Hematopoietic multipotent progenitor cell (in vitro differentiated cells): ENCODE measurements at places on chromosomes 6 and 20. TPM values are rescaled to one million over a fixed set of nuclear protein-coding genes. Genes with fewer than 3 reads are reported as not detected.

GRCh38 chr20:36344517-36345132, 38.5 kb downstream of the DLGAP4 start:
- no peak for DNase-seq

GRCh38 chr20:3621111-3621510, 42.1 kb downstream of the GFRA4 start:
- DNase-seq: no peak

GRCh38 chr6:31270788-31271640, 878 bp downstream of the HLA-C start:
- peak; percentile 43 for DNase-seq

DNA sequence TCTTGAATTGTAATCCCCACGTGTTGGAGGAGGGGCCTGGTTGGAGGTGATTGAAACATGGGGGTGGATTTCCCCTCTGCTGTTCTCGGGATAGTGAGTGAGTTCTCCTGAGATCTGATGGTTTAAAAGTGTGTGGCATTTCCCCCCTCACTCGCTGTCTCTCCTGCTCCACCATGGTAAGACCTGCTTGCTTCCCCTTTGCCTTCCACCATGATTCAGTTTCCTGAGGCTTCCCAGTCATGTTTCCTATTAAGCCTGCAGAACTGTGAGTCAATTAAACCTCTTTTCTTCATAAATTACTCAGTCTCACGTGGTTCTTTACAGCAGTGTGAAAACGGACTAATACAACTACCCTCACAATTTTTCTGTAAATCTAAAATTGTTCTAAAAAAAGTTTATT, 26.8 kb upstream of the FAM184A start:
- no peak for DNase-seq

DNA sequence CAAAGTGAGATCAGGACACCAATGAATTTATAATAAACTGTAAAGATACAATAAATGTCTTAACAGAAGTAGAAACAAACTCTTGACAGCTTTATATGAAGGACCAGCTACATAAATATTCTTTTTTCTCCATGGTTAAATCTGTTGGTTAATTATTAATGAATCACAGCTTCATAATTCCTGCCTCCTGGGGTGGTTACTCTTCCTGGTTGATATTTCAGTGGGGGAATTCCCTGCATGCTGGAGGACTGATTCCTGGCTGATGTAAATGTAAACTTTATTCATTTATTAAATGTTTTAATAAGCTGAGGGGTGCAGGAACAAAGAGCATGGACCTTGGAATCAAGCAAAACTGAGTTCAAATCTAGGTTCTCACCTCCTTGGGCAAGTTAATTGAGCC, 16.2 kb upstream of the RCAN2 start:
- DNase-seq: no peak

GRCh38 chr6:36827261-36828079, 11.8 kb downstream of the CPNE5 start:
- peak; percentile 87 for DNase-seq

- DNase-seq: no peak
Measured at GRCh38 chr6:163474581-163474980, 60.1 kb downstream of the QKI start.

- no peak for DNase-seq
Measured at GRCh38 chr20:2833761-2834160, 6.7 kb downstream of the PCED1A start.

PDSS2 gene
- 10.2 TPM for total RNA-seq
